Breast epithelium (tissue), 4 donors: ENCODE measurements at places on chromosomes 1 and 21. TPM values are rescaled to one million over a fixed set of nuclear protein-coding genes. Genes with fewer than 3 reads are reported as not detected.

GRCh38 chr21:19683492-19683891 lies 1279.9 kb upstream of the TMPRSS15 start:
- DNase-seq = no peak
- no peak overlapping the region for H3K27ac ChIP-seq
- no peaks in the 10 kb centered on the region for H3K27me3 ChIP-seq

- no peaks in the 10 kb centered on the region for H3K27me3 ChIP-seq
- DNase-seq = no peak
- no peak overlapping the region for H3K4me3 ChIP-seq
- no peak overlapping the region for H3K27ac ChIP-seq
Measured at GRCh38 chr1:103616362-103616761, 865 bp upstream of the AMY2A start.

- no peak overlapping the region for H3K27ac ChIP-seq
- no peaks in the 10 kb centered on the region for H3K27me3 ChIP-seq
- H3K4me3 ChIP-seq = no peak overlapping the region
- H3K4me1 ChIP-seq = no peaks in the 10 kb centered on the region
- DNase-seq = no peak
Measured at GRCh38 chr1:103058391-103058790, 49.9 kb downstream of the COL11A1 start.

DNA sequence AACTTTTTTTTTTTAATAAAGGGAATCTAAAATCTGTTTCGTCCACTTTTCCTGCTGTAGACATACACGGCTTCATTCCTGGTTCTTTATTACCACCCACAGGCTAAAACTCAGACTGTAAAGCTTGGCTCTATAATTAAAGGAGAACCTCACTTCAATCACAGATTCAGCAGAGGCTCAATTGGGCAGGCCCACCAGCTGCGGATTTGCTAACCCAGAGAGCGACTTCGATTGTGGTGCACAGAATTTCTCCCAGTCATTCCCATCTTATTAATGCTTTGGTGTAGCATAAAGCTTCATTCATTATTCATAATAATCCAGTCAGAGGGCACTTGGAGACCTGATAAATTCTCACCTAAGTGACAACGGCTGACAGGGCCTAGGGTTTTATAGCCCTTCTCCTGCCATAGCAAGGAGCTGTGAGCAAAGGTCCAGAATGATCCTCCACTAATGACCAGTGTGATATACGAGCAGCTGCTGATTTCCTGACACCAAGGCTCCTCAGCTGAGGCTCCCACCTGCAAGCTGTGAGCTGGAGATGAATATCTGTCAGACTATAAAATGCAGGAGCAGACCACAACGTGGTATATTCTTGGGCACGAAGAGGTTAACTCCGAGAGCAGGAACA lies 149.0 kb downstream of the ATP6V1G3 start:
- H3K36me3 ChIP-seq = no peaks in the 10 kb centered on the region
- no peak overlapping the region for H3K4me3 ChIP-seq
- no peaks in the 10 kb centered on the region for H3K27me3 ChIP-seq
- no peaks in the 10 kb centered on the region for H3K4me1 ChIP-seq
- H3K27ac ChIP-seq = no peak overlapping the region

- no peak for DNase-seq
- no peak overlapping the region for H3K27ac ChIP-seq
Measured at GRCh38 chr1:191371626-191372025, 786.6 kb upstream of the RGS18 start.

GRCh38 chr1:87421809-87422208 lies 93.1 kb downstream of the LMO4 start:
- no peaks in the 10 kb centered on the region for H3K4me1 ChIP-seq
- H3K36me3 ChIP-seq = no peaks in the 10 kb centered on the region
- no peak for DNase-seq
- no peak overlapping the region for H3K27ac ChIP-seq
- no peaks in the 10 kb centered on the region for H3K27me3 ChIP-seq
- no peak overlapping the region for H3K4me3 ChIP-seq

Gene TMPRSS3
- not detected for total RNA-seq
